Iris pigment epithelial cell (primary cell): ENCODE measurements at places on chromosomes 11 and 22.
A peak's percentile ranks its signal among the peaks of the same experiment; 100 is the strongest.

- DNase-seq: peak; percentile 97
Observed at GRCh38 chr22:31829505-31829904, 75.7 kb downstream of the DEPDC5 start.

- DNase-seq: peak; percentile 31
Observed at GRCh38 chr11:117822074-117823033, 2.2 kb downstream of the FXYD2 start.

DNA sequence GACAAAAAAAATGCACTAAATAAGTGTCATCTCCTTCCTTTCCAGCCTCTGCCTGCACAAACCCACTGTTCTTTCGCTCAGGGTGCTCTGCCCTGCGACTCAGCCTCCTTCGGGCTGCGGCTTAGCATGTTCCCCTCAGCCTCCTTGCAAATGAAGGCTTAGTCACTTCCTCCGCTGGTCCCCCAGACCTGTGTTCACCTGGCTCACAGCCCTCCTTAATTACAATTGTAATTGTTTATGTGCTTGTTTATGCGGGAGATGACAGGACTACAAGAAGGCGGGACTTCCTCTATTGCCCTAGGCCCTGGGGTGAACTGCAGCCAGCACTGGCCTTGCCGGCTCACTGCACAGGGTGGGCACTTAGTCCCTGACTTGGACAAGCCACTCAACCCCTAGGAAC, 303.6 kb downstream of the KIRREL3 start:
- no peak for DNase-seq

DNA sequence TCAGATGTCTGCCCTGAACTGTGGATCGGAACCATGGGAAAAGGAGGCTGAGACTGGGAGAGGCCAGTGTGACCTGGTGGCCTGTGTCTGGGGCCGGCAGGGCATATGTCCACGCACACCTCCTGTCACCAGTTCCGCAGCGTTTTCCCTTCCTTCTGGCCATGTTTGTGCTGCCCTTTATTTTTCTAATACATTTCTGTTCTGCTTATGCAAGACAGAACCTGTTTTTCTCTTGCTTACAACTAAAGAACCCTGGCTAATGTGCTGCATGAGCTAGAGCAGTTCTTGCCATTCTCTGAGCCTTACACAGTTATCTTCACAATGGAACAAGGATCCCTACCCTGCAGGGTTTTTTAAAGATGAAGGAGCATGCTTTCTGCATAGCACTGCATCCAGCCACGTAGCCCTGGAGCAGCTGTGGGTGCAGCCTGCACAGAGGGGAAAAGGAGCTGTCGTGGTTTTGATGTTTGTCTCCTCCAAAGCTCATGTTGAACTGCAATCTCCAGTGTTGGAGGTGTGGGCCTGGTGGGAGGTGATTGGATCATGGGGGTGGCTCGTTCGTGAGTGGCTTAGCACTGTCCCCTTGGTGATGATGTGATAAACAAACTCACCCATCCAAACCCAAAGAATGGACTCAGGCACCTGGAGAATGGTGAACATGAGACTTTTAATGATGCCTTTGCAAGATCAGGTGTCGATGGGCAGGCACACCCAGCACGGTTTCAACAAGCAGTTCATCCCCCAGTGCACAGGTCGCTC, 84.8 kb upstream of the SHANK2 start:
- DNase-seq: no peak

GRCh38 chr22:35197071-35197470, 60.2 kb upstream of the HMGXB4 start:
- no peak for DNase-seq

DNA sequence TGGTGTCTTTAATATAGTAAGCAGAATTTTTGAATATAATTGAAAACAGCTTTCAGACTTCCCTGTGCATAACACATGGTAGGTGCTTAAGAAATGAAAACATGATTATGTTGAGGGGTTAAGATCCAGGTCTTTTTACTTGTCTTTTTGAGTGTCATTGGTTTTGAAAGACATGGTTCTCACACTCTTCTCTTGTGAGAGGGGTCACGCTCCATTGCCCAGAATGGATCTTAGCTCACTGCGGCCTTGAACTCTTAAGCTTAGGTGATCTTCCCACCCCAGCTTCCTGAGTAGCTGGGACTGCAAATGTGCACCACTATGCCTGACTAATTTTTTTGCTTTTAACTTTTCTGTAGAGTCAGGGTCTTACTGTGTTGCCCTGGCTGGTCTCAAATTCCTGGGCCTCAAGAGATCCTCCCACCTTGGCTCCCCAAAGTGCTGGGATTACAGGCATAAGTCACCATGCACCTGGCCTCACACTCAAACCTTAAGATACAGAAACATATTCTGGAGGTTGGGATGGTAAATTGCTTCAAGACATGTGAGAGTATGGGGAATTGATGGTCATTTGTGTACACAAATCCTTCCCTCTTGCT, 1.4 kb downstream of the SPCS2 start:
- no peak for DNase-seq

- no peak for DNase-seq
Observed at GRCh38 chr11:134397304-134398078, 14.6 kb downstream of the B3GAT1 start.

GRCh38 chr22:40976866-40977700, 25.9 kb downstream of the RBX1 start:
- no peak for DNase-seq

DNA sequence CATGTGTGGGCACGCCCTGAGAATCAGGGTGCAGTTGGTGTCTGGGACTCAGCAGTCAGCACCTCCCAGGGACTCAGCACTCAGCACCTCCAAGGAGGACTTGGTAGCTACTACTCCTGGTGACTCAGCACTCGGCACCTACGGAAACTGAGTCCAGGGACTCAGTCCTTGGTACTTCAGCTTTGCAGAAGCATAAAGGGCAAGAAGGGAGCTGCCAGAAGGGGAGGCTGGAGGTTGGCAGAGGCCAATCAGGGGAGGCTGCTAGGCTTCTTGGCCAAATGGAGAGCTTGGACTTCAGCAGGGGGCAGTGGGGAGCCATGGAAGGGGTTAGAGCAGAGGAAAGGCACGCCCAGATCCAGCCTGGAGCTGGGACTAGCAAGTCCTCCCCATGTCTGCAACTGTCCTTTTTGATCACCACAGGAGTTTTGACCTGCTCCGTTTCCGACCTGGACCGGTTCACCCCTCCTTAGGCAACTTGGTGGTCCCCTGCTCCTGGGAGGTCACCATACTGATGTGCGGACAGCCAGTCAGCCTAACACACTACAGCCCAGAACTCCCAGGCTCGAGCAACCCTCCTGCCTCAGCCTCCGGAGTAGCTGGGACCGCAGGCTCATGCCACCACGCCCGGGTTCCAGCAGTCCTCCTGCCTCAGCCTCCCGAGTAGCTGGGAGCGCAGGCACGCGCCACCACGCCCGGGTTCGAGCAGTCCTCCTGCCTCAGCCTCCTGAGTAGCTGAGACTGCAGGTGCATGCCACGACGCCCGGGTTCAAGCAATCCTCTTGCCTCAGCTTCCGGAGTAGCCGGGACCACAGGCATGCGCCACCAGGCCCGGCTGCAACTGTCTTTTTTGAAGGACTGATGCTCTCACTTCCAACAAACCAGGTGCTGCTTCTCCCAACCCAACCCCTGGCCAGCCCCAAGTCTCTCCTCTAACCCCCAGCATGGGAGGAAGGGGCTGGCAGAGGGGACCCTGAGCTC, 1.5 kb downstream of the ANO9 start:
- peak; percentile 21 for DNase-seq

DNA sequence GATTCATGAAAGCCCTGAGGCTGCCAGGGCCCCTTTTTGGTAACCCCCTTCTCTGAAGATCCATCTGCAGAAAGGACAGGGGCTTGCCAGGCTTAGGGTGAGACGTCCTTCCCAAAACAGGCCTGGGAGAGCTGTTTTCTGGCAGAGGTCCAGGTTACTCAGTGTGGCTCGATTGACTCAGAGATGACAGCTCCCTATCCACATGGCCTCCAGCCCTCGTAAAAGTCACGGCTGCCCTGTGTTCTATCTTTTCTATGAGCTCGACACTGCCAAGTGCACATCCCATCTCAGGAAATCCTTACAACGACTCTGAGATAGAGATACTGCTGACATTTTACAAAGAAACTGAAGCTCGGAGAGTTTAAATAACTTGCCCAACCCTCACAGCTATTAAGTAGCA, 20.4 kb downstream of the ADAMTS8 start:
- DNase-seq: peak; percentile 49

GRCh38 chr11:94738746-94739145, 29.4 kb upstream of the AMOTL1 start:
- DNase-seq: no peak

GRCh38 chr11:28338371-28338770, 230.2 kb downstream of the METTL15 start:
- peak; percentile 84 for DNase-seq

DNA sequence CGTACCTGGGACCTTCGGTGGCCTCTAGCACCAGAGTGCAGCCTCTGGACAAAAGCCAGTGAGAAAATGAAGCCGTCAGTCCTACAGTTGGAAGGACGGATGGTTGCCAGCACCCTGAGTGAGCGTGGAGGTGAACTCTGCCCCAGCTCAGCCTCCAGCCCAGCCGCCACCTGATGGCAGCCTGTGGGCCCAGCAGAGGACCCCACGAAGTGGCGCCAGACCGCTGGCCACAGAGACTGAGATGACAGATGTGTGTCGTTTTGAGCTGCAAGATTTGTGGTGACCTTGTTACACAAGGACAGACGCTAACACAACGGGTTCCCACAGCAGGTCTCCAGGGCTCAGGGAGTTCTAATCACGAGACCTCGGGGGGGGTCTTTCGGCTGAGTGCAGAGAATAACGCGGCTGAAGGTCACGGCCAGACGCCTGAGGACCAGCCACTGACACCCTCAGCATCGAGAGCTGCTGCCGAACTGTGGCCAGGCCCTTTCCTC, 75.0 kb downstream of the BRD1 start:
- DNase-seq: no peak

GRCh38 chr11:65657426-65657825, 5.3 kb downstream of the RELA start:
- DNase-seq: no peak

- DNase-seq: no peak
Observed at GRCh38 chr11:122814401-122814800, 23.9 kb upstream of the CRTAM start.

- no peak for DNase-seq
Observed at GRCh38 chr11:14237444-14237961, 121.5 kb downstream of the RRAS2 start.

- no peak for DNase-seq
Observed at GRCh38 chr11:101552888-101553287, 30.9 kb downstream of the TRPC6 start.
